ENCODE measurements at places on chromosomes 7 and 10.

- DNase-seq = no peak
Observed at GRCh38 chr10:60853107-60853506, 74.8 kb downstream of the CDK1 start.

GRCh38 chr7:64515781-64516180 is 47.1 kb downstream of the ZNF680 start:
- DNase-seq = no peak

- no peak for DNase-seq
Observed at GRCh38 chr10:31158011-31158658, 126.5 kb upstream of the ZNF438 start.

DNA sequence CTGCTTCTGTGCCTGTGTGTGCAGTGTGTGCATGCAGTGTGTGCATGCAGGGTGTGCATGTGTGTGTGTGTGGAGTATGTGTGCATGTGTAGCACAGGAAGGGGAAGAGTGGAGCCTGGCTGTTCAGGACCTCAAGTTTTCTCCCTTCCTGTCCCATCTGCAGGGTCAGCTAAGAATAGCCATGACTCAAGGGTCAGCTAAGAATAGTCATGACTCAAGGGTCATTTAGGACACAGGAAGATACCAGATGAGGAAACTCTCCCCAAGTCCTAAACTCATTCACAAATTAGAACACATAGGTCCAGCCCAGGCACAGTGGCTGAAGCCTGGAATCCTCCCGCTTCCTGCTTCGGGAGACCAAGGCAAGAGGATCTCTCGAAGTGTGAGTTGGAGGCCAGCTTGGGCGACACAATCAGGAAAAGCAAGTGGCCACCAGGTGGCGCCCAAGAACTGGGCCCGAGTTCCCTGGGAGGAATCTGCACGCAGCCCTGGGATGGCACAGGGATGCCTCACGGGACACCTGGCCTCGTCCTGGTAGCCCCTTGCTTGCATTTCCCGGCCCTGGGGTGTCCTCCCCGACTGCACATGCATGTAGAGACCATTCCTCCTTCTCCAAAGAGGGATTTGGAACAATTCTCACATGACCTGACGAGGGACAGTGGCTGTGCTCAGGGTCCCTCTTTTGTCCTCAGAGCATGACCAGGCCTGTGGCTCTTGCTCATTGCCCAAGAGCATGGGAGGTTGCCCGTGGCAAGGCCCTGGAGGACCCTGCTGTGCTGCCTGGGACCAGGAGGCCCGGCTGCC is 21.4 kb upstream of the VOPP1 start:
- DNase-seq = no peak

- DNase-seq = no peak
Observed at GRCh38 chr10:42367532-42368230, 270.7 kb downstream of the ZNF33B start.

DNA sequence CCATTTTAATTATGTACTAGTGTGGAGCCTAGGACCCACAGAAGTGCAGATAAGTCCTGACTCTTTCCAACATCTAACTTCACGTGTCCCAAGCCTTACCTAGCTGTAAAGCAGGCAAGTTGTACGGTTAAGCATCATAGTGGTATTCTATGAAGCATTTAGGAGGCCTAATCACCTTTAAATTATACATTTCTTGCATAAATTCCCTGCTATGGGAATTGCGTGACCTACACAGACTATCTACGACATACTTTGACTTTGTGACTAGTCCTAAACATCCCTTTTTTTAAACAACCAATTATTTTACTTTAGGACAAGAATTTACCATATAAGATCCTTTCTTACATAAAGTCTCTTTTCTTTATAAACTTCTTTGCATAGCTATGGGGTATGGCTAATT is 37.7 kb upstream of the LRGUK start:
- DNase-seq = no peak

DNA sequence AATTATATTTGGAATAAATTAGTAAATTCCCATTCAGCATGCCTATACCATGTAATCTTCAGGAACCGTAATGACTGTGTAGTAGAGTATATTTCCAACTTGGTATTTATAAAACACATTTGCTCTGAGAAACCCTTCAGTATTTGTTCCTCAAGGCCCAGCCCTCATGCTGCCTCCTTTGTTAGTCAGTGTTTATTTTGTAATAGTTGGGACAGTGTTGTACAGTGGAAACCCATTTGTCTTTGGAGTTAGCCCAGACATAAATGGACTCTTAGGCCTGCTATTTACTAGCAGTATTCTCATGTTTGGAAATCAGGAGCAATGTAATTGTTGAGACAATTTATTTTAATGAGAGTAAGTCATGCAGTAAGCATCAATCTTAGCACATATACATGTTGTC is 686.9 kb downstream of the AUTS2 start:
- no peak for DNase-seq

- no peak for DNase-seq
Observed at GRCh38 chr10:112811741-112812551, 138.1 kb upstream of the TCF7L2 start.

GRCh38 chr10:114271779-114272167 is 32.7 kb downstream of the VWA2 start:
- no peak for DNase-seq

DNA sequence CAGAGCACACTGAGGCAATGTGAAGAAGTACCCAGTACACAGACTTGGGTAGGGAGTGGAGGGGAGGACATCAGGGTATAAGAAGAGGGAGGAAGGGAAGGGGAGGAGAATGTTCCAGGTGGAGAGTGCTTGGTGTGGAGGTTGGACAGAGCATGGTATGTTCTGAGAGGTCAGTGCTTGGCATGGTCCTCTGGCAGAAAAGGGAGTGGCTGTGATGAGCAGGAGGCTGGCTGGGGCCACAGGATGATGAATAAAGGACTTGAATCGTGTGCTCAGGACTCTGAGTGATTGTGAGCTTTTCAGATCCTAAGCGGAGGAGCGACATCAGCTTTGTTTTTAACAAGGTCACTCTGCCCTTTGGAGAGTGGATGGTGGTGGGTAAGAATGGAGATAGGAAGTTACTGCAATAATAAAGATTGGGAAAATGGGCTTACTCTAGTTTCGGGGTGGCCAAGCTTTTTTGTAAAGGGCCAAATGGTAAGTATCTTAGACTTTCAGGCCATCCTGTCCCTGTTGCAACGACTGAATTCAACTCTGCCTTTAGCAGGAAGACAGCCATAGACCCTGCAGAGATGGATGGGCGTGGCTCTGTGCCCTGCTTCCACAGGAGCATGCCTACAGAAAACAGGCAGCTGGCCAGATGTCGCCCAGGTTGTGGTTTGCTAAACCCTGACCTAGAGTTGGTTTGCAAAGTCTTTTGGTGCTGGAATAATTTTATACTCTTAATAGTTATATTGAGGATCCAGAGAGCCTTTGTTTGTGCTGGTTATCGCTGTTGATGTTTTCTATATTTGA is 8.4 kb downstream of the PPP2R2D start:
- no peak for DNase-seq

DNA sequence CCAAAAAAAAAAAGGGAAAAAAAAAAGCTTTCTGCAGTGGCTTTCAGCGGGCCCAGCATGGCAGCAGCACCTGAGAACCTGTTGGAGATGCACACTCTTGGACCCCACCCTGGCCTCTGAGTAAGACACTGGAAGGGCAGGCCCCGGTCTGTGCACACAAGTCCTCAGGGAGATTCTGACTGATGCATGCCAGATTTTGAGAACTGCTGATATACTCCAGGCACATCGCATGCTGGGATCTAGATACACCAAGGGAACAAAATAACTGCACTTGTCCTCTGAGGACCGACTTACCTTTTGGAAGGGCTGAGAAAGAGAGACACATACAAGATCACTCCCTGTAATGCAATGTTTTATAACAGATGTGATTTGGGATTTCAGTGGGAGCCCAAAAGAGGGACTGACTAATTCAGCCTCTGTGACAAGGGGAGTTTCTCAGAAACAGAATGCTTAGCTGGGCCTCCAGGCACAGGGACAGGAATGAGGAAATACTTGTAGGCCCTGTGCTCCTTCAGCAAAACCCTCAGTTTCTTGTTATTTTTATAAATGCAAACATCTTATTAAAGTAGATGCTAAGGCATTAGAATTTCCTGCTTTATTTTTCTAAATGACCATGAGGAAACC is 8.2 kb downstream of the EGFR start:
- no peak for DNase-seq

- no peak for DNase-seq
Observed at GRCh38 chr7:36692456-36692855, 31.8 kb downstream of the AOAH start.

GRCh38 chr10:26755443-26755903 is 58.0 kb downstream of the PDSS1 start:
- DNase-seq = no peak

DNA sequence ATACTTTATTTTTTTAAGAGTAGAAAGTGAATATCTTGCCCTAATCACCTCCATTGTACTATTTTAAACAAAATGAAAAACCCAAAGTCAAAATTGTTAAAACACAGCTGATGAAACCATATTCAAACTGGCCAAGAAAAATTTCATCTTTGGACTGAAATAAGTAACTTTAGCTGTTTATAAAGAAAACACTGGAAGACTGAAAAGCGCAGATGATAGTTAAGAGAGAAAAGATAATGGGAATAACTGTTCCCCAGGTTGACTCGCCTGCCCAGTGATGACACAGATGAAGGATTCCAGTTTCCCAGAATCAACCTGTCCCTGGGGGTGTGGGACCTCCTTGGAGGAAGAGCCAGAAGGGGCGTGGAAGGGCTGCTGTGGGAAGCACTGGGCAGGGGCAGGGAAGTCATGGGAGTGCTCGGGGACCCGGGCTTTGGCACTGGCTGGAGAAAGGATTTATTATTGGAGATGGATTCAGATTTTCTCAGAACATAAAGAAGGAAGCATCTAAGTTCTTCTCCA is 43.1 kb downstream of the DENND2A start:
- DNase-seq = no peak

DNA sequence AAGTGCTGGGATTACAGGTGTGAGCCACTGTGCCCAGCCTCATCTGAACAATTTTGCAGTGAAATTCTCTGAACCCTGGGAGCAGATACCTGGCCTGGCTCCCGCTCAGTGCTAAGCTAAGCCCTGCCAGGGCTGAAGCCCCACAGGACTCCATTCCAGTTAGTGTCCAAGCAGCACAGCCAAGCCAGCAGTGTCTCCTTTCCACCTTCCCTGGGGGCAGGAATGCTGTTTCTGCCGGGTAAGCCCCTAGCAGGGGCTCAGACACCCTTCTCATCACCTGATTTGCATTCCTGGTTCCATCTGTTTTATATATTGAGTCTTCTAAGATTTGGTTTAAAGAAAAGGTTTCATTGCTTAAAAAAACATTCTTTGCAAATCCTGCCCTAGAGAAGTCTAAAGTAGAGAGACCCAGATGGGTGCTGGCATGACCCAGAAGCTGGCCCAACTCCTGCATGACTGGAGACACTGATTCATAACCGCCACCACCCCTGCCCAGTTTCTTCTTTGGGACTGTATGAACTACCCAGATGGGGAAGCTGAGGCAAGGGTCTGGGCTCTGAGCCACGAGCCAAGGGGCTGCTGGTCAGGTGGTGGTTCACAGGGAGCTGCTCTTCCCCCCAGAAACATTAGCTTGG is 14.0 kb downstream of the SLC13A4 start:
- no peak for DNase-seq

DNA sequence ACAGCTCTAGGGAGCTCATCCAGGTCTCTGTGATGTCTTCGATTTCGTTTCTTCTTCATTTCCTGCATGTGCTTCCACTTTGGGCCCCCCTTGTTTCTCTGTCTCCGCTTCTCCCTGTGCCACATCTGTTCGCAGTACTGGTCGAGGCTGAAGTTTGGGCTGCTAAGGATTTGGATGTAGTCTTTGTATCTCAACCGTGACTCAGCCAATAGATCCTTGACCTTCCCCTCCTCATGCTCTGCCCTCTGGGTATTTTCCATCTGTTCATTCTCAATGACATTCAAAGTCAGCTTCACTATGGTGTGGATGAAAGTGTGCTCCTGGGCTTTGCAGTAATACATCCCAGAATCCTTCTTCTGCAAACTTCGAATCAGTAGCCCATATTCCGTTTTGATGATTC is 187.4 kb downstream of the SEMA3D start:
- no peak for DNase-seq

DNA sequence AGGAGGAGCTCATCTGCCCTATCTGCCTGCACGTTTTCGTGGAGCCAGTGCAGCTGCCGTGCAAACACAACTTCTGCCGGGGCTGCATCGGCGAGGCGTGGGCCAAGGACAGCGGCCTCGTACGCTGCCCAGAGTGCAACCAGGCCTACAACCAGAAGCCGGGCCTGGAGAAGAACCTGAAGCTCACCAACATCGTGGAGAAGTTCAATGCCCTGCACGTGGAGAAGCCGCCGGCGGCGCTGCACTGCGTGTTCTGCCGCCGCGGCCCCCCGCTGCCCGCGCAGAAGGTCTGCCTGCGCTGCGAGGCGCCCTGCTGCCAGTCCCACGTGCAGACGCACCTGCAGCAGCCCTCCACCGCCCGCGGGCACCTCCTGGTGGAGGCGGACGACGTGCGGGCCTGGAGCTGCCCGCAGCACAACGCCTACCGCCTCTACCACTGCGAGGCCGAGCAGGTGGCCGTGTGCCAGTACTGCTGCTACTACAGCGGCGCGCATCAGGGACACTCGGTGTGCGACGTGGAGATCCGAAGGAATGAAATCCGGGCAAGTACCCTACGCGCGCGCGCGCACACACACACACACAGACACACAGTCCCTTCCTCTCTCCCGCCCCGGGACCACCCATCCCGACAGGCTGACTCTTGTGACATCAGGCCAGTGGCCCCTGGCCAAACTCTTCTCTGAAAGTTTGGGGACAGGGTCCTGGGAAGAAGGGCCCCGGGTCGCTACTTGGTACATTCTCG is 538 bp downstream of the TRIM8 start:
- DNase-seq = no peak

GRCh38 chr7:151119902-151120301 is 33.6 kb downstream of the AGAP3 start:
- no peak for DNase-seq

DNA sequence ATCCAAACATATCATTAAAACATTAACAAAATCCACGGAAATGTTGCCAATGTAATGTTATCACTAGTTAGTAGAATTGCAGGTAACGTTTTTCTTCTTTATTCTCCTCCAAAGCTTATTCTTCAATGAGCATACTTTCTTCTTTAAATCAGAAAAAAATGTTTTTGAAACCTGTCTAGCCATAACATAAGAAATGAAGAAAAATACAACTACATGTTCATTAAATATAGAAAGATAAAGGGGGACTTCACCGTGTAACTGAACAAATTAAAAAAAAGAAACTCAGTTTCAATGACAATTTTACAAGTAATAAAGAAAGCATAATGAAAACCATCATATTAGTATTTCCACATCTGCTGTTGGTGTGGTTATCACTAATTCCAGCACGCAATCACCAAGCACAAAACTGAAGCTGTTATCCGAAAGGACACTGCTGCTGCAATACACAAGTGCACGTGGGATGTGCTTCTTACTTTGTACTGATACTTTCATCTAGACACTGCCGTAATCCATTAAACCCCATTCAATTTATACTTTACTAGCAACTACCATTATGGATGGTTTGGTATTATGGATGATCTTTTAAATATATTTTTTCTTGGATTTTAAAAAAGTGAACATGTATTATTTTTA is 9.6 kb downstream of the ESYT2 start:
- no peak for DNase-seq

Data from cortex of kidney (tissue), 1 donor.